ENCODE measurements at places on chromosomes 1 and 21.

DNA sequence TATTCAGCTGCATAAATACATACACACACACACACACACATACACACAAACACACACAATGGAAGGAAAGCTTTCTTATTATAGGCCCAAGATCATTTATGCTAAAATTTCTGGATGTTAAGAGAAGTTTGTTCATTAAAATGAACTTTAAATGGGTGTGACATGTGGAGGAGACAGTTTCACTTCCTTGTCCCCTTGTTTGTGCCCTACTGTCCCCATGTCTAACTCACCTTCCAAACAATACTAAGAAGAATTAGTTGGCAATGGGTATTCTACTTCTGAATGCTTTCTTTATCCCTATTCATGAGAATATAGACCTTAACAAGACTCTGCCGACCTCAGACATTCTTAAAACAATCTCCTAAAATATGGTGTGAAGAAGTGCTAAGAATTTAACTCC lies 63.5 kb upstream of the NRIP1 start:
- DNase-seq = peak; percentile 31

DNA sequence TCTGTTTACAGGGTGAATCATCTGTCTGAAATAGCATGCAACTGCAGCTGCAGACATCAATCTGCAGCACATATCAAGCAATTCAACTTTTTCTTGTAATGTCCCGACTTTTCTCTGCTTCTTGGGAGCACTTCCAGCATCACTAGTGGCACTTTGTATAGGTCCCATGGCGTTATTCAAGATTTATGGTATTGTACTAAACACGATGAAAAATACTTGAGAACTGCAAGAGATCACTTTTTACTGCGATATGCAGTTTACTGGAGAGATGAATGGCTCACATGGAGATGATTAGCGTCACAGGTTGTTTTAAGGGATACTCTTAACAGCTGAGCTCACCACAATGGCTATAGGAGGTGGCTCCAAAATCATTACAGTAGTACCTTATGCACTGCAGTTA lies 7.2 kb upstream of the SCMH1 start:
- DNase-seq = no peak

DNA sequence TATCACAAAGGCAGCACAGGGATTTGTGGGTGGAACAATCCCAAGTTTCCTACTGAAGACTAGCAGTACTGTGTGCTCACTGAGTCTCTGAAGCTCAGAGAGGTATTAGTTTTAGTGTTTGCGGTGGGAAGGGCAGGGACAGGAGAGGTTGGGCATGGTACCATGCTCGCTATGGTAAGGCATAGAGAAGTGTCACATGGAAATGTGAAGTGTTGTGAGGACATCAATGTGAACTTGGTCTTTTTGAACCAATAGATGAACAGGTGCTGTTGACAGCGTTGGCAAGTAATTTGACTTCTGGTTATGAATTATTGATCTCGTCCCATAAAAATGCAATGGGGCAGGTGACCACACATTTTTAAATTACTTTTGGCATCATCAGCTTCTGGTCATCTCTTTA lies 55.8 kb upstream of the ADAMTS1 start:
- DNase-seq = no peak

- peak; percentile 29 for DNase-seq
Observed at GRCh38 chr1:165114022-165114888, 242.3 kb downstream of the LMX1A start.

DNA sequence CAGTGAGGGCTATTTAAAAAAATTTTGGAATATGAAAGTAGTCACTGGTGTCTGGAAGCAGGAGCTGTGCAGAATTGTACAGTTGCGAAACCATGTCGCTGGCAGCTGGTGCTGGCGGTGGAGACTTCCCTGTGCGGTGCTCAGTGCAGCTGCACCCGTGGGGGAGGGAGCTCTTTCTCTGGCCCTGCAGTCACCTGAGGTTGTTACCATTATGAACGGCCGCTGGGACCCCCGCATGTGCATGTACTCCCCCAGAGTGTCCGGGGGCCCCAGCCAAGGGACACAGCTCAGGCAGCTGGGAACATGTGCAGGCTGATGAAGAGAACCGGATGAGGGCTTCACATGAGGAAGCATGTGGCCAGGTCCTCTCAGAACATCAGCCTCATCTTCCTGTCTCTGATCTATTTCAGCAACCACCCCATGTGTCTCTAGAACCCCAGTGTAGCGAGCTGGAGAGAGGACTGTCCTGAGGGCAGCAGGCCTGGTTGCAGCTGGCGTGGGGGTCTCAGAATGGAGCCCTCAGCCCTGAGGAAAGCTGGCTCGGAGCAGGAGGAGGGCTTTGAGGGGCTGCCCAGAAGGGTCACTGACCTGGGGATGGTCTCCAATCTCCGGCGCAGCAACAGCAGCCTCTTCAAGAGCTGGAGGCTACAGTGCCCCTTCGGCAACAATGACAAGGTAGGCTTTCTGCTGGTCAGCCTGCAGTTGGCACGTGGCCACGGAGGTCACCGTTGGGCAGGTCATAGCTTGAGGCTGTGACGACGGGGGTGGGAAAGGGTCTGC lies at the start of gene TRPM2:
TSS of gene TRPM2 (plus strand) at position 431 of the 780 bp plus-strand sequence. CDS start at position 511, 80 bp downstream.
- peak; percentile 88 for DNase-seq

DNA sequence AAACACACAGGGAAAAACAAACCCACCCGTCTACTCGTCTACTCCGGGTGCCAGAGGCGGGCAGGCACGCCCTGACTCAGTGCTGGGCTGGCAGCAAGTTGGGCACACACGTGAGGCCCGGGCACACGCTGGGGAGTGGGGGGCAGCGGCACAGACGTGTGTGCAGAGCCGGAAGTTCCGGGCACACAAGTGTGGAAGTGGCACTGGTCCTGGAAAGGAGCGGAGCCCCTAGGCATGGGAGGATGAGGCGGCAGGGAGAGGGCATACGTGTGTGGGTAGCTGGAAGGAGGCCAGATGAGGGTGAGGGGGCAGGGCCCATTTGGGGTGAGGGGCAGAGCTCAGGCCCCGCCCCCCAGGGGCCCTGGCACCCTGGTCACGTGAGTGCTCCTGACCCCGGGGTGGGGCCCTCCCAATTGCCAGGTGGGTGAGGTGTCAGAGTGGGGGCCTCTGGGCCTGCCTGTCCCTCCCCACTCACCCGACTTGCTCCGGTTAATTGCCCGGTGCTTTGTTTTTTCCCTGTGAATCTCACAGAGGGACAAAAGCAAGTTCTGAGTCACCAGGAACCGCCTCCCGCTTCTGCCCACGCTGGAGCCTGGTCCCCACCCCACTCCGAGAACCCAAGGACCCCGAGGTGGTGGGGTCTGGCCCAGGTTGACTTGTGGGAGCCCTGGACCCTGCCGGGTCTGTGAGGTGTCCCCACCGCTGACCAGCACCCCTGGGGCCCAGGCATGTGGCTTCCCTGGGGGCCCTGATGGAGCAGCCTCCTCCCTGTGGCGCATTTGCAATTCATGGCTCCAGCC lies 104.8 kb upstream of the CASZ1 start:
- no peak for DNase-seq

DNA sequence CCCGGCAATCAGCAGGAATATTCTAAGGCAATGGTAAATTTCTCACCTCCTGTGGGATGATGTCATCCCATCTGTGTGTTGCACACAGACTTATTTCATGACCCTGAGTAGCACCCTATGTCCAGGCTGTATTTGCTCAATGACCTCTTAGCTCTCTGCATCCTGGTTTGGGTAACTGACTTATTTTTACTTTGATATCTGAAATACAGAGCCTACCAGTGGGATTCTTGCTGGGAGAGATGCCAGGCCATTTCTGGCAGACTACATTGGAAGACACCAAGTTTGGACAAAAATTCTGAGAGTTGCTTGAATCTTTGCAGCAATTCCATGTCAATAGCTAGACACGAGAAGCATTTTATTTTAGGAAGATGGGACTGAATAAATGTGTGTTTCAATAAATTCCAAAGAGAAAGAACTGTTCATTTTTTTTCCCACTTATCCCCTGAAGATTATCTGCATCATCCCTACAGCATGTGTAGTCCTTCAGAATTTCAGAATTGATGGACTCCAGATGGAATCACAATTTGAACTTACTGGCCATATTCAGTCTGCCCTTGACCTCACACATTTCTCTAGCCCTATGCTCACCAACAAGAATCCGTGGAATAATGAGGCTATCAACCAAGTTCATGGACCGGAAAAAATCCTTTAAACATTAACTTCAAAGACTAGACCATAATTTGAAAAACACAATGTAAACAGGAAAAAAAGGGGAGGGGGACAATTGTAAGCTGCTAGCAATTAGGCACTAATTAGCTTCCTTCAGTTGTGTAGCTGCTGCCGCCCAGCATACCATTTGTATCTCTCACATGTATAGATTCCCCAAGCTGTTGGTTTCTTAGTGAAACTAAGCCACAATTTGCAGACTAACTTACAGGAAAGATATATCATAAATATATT lies 226.5 kb downstream of the HMCN1 start:
- DNase-seq = no peak

GRCh38 chr21:17139696-17140095 lies 373.1 kb upstream of the CXADR start:
- DNase-seq = no peak

DNA sequence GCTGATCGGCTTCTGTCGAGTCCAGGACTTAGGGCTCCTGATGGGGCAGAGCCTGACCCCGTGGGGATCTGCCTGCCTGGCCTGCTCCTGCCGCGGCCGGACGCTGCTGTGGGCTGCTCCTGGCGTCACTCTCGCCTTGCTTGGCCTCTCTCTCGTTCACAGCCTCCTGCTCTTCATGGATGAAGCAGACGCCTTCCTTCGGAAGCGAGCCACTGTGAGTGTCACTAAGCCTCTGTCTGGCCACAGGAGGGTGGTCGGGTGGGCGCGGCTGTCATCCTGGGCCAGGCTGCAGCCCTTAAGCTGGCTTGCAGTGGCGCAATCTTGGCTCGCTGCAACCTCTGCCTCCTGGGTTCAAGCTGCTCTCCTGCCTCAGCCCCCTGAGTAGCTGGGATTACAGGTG lies 16.1 kb downstream of the ATAD3B start:
- DNase-seq = no peak

- no peak for DNase-seq
Observed at GRCh38 chr1:18924221-18924691, 21.9 kb upstream of the ALDH4A1 start.

- DNase-seq = no peak
Observed at GRCh38 chr1:20184997-20185833, 681 bp upstream of the UBXN10 start.

GRCh38 chr1:99606306-99606705 lies 39.6 kb upstream of the PALMD start:
- no peak for DNase-seq

GRCh38 chr1:21297975-21298374 lies 7.7 kb upstream of the ECE1 start:
- DNase-seq = no peak

DNA sequence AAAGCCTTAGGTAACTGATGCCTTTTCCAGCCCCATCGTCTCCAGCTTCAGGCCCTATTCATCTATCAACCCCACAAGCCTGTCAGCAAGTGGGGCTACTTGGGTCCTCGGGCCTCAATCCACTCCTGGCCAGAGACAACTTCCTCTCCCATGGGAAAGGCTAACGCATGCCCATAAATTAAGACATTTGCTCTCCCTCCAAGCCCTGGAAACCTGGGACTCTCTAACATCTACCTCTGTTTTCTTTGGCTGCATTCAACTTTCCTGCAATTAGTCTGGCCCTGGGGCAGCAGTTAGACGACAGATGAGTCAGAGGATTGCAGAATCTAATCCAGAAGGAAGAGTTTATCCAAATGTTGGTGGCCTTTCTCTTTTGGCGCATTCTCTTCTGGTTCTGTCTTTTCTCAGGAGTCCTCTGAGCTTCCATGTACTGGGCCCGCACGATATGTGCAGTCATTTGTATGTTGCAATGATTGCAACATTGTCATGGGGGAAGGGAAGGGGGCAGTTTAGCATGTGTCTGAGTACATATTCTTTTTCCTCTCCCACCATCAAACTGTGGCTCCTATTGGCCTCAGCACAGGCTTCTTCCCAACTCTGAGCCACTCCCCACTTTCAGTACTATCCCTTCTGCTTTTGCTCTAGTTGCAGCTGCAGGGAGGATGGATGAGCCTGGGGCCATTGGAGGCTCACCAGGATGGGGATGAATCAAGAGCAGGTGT lies 54.4 kb downstream of the NAV1 start:
- DNase-seq = peak; percentile 80

- no peak for DNase-seq
Observed at GRCh38 chr1:25795946-25796810, 3.8 kb upstream of the SELENON start.

DNA sequence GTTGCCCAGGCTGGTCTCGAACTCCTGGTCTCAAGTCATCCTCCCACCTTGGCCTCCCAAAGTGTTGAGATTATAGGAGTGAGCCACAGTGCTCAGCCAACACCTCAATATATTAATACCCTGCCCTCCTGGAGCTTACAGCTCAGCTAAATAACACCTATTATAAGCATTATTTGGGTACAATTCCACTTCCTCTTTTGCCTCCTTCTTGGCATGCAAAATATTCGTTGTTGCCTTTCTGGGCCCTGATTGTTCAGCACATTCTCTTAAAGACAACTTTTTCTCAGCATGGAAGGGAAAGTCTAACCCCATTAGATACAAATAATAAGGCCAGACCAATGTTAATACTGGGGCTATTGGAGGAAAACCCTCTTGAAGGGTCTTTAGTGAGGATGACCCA lies 2.8 kb downstream of the PAQR7 start:
- no peak for DNase-seq

DNA sequence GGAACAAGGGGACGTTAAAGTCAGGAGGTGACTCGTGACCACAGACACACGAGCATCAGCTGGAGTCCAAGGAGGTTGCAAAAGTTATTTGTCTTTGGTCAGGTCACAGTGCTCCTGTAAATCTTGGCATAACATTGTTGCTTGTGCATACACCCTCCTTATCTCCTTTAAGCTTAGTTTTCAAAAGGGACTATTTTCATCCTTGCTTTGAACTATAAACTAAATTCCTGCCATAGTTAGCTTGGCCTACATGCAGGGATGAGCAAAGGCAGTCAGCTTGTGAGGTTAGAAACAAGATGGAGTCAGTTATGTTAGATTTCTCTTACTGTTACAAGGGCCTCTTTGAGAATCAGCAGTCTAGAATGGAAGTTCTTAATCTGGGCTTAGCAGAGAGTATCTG lies 28.0 kb upstream of the FASLG start:
- no peak for DNase-seq

- DNase-seq = no peak
Observed at GRCh38 chr21:16211339-16212303, 481.8 kb downstream of the USP25 start.

DNA sequence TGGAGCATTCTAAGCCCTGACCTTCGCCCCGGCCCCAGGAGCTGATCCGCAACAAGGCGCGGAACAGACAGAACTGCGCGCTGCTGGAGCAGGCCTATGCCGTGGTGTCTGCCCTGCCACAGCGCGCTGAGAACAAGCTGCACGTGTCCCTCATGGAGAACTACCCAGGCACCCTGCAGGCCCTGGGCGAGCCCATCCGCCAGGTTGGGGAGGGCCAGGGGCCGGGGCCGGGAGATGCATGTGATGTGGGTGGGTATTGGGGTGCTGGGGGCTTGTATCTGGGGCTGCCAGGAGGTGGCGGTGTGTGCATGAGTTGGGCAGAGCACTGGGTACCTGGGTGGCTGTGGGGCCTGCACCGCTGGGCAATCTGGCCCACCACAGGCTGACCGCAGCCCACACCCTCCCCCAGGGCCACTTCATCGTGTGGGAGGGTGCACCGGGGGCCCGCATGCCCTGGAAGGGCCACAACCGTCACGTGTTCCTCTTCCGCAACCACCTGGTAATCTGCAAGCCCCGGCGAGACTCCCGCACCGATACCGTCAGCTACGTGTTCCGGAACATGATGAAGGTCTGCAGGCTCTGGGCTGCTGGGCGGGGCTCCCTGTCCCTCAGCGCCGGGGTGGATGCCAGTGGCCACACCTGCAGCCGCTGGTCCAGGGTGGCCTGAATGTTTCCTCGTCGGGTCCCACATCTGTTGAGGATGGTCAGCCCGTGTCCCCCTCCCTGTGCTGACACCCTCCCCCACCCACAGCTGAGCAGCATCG lies 65.8 kb downstream of the TRIM11 start:
- no peak for DNase-seq
